ENCODE measurements at places on chromosomes 11 and 22.

GRCh38 chr11:26335903-26336302 is 4.0 kb downstream of the ANO3 start:
- no peak for DNase-seq

- no peak for DNase-seq
Observed at GRCh38 chr22:37187891-37188761, at the start of gene C1QTNF6. C1QTNF6 (minus strand) TSS chr22:37188247; CDS start chr22:37188213, 34 bp downstream.

- DNase-seq, result peak; percentile 71
Observed at GRCh38 chr11:9264316-9265210, 587 bp downstream of the DENND5A start.

DNA sequence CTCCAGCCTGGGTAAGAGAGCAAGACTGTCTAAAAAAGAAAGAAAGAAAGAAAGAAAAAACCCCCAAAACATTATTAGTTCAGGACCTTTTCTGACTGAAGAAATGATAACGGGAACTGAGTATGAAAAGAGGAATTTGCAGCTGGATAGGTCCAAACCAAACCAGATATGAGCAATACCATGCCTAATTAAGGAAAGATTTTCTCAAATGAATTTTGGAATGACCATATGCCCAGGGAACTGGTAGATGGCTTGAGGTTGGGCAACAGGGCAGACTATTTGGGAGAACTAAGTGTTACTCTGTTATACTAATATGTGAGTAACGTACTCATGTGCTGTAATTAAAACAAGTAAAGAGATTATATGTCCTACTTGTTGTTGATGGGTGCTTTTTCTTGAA is 186.1 kb downstream of the TMEM135 start:
- no peak for DNase-seq

GRCh38 chr11:121354192-121354591 is 61.6 kb downstream of the SC5D start:
- DNase-seq, result no peak
